ENCODE measurements at places on chromosomes 4 and X. TPM values are rescaled to one million over a fixed set of nuclear protein-coding genes. Genes with fewer than 3 reads are reported as not detected.

DNA sequence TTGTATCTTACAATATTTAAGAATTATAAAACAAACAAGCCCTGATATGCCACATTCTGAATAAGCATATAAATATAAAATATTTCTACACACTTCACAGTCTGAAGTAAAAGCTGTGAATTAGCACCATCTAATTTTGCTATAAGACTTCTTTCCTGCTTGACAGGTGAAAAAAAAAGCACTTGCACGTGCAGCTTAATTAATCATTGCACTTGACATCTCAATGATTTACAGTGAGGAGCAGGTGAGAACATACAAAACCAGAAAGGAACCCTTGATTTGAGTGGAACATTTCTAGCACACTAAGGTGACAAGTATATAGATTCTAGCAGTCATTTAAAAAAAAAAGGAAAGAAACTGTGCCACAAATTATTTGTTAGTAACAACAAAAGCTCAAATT, 47.9 kb downstream of the CHIC2 start:
- DNase-seq = no peak

DNA sequence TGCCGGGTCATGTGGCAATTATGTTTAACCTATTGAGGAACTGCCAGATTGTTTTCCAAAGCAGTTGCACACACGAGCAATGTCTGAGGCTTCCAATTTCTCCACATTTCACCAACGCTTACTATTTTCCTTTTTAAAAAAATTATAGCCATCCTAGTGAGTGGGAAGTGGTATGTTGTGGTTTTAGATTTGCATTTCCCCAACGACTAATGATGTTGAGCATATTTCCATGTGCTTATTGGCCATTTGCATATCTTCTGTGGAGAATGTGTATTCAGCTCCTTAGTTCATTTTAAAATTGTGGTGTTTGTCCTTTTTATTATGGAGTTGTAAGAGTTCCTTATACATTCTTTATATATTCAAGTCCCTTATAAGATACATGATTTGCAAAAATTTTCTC, 60.2 kb downstream of the MTMR1 start:
- DNase-seq = no peak

- DNase-seq = no peak
Observed at GRCh38 chrX:107675365-107675654, 47.0 kb downstream of the PRPS1 start.

- no peak for DNase-seq
Observed at GRCh38 chrX:82748906-82749505, 759.1 kb upstream of the POU3F4 start.

DNA sequence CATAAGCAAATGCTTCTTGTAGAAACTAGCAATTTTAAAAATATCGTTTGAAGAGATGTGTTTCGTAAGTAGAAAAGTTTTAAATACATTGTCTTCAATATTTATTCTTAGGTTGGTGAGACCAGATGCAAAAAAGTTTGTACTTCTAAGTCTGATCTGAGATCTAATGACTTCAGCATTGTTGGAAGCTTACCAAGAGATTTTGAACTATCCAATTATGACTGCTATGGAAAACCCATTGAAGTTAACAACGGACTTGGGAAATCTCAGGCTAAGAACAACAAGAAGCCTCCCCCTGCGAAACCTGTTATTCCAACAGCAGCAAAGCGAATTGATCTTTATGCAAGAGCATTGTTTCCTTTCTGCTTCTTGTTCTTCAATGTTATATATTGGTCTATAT, 50.2 kb upstream of the GRIA2 start:
- DNase-seq = no peak

DNA sequence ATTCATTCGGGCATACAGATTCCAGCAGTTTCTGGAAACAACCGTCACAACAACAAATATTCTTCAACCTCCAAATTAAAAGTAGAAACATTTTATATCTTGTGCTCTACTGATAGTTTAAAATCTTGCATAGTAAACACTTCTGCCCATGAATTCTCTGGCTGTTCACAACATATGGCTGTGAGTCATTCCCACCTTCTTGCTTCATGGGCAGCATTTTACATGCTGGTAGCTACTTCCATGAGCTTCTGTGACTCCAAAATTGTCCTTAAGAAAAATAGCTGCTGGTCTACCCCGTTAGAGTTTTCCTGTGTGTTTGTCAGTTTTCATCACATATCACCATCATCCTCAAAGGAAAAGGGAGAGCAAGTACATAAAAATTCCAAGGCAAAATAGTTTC, 22.7 kb downstream of the PNPLA4 start:
- DNase-seq = no peak

DNA sequence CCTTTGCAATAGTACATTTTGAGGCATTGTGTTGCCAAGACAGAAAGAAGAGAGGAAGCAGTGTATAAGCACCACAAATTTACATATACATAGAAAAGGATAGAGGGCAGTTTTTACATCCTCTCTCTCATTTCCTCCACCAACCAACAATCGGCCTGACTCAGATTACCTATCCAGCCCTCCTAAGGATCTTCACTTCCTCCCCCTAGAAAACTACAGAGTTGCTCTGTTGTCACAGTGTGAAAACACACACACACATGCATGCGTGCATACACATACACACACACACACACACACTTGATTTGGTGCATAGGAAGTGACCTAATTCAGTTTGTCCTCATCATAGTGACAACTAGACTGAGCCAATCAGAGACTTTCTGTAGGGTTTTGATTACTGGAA, 98.8 kb upstream of the SPRY1 start:
- DNase-seq = no peak

- no peak for DNase-seq
Observed at GRCh38 chr4:91064157-91064853, 937.1 kb downstream of the CCSER1 start.

Gene RBMX
- 255 TPM for total RNA-seq

Gene ACE2
- 7.2 TPM for total RNA-seq

Gene RFC1
- 41.8 TPM for total RNA-seq

Gene ARHGEF9
- 9.3 TPM for total RNA-seq

Gene DGAT2L6
- total RNA-seq = not detected

Gene DCAF8L2
- not detected for total RNA-seq

Gene ZIC3
- not detected for total RNA-seq
